ENCODE measurements at places on chromosomes 7 and 10.

DNA sequence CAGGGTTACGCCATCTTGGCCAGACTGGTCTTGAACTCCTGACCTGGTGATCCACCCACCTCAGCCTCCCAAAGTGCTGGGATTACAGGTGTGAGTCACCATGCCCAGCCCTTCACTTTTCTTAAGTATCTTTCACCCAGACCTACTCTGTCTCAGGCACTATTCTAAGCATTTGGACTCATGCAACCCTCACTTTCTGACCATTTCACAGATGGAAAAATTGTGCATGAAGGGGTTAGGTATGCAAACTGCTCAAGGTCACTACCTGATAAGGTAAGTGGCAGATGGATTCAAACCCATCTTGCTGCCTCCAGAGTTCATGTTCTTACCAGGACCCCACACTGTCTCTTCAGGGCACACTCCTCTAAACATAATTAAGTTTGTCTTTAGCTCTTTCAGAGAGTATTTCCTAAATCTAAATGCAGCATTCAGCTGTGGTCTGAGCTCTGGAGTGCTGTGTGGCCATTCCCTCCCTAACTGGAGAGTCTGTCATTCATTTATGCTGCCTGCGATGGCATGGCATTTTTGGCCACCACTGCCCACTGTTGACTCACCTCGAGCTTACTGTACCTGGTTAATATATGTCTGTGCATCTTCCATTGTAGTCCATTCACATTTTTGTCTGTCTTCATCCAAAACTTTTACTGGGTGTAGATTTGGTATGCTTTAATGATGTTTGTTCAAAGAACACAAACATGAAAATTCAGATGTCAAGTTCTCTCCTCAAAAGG lies 88.4 kb downstream of the CCDC71L start:
- DNase-seq: no peak

- DNase-seq: no peak
Observed at GRCh38 chr10:70513848-70514309, 35.3 kb downstream of the PALD1 start.

DNA sequence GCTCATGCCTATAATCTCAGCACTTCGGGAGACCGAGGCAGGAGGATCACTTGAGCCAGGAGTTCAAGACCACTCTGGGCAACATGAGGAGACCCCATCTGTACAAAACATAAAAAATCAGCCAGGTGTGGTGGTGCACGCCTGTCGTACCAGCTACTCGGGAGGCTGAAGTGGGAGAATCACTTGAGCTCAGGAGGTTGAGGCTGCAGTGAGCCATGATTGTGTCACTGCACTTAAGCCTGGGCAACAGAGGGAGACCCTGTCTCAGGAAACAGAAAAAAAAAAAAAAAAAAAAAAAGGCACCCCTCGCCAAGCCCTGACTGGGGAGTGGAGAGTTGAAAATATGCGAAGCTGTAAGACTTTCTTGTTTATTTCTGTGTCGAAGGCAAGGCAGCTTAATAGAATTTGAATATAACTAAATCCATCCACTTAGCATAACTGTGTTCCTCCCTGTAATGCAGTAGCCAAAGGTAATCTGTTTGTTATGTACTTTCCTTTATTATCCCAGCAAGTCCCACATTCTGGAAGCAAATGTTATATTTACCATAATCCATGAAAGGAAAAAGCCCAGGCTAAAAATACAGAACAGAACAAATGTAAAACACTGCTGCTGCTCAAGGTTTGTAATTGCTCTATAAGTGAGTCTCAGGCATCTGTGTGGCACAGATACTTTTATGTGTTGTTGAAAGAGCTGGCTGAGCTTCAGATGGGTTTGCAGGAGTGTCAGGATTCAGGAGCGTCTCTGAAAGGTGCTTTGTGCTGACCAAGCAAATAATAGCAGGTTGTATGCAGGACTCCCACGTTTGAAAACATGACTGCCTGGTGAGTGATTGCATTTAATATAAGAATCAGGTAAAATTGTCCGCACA lies 127.2 kb downstream of the CELF2 start:
- no peak for DNase-seq

DNA sequence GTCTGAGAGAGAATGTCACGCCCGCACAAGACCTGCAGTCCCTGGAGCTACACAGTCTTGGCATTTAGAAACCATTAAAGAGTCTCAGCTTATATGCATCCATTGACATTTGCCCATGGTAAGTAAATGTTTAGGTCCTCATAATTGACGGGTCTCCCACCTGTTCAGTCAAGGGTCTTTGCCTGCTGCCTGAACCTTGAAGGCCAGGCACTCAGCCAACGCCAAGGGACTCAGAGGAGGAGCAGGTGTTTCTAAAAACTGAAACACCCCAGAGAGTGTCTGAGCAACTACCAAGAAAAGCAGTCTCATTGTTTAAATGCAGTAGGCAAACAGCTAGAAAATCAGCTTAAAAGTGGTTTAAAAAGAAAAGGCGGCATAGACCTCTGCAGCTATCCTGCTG lies 264.7 kb upstream of the AKR1E2 start:
- DNase-seq: no peak

DNA sequence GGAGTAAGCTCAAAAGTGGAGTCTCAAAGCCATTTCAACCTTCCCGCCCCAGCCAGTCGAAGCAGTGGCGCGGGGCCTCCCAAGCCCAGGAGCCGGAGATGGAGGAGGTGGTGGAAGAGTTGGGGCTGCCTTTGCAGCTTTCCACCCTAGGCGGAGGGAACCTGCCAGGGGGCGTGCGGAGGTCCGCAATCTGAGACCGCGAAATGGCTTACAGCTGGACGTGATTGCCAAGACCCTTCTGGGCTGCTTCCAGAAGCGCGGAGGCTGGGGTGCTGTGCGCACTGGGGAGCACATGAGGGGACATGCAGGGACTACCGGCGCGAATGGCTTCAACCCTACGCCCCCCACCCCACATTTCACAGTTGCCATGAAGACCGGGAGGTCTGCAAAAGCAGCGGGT lies 86.2 kb downstream of the PRR15 start:
- DNase-seq: no peak

- DNase-seq: no peak
Observed at GRCh38 chr7:137987563-137987962, 14.3 kb downstream of the CREB3L2 start.

DNA sequence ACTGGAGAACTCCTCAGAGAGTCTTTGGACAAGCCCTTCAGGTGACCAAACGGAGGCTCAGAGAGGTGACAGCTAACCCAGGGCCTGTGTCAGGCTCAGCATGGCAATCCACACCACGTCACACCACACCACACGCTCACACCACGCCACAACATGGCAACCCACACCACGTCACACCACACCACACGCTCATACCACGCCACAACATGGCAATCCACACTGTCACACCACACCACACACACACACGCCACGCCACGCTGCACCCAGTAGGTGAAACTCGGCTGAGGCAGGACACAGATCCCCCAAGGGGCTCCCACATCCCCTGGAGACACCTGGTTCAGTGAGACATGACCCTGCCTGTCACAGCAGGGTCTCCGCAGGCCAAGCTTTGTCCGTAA lies 107.3 kb downstream of the PDGFA start:
- DNase-seq: no peak

GRCh38 chr7:80731281-80731680 lies 92.8 kb downstream of the CD36 start:
- no peak for DNase-seq

DNA sequence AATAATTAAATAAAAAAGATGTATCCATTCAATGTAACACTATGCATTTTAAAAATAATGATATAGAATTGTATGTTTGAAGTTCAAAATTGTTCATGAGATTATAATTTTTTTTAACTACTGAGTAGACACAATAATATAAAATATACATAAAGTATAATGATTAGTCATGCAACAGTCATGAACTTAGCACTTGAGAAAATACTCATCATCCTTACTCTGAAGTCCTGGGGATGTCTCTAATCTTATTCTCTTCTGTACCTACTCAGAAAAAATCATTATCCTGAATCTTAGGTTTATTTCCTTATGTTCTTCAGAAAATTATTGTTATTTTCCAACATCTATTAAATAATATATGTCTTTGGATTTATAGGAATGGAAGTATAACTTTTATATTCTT lies 26.4 kb upstream of the IKZF1 start:
- no peak for DNase-seq
